Amygdala (tissue), 56 donors: ENCODE measurements at places on chromosomes 12 and 14.

DNA sequence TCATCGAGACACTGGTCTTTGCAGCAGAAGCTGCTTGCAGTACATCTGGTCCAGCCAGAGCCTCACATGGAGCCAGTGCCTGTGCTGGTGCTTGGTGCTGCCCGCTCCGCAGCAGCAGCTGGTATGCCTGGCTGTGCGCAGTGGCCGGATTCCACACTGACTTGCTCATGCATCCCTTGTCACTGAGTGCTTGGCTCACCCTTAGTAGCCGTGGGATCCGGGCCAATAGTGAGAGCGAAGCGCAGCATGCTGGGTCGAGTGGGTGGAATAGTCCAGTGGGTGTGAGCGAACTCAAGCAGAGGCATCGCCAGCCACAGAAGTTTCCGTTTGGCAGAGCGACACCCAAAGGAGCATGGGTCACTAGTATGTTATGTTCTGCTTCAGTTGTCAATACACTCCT lies 10.1 kb upstream of the FBXO33 start:
- no peak for DNase-seq

GRCh38 chr14:36582011-36582873 lies at the start of gene NKX2-8:
Gene NKX2-8 (minus strand): TSS chr14:36582614. CDS start chr14:36582389, 225 bp downstream.
- DNase-seq, result no peak

GRCh38 chr12:32201096-32201495 lies 94.4 kb downstream of the BICD1 start:
- DNase-seq, result no peak

DNA sequence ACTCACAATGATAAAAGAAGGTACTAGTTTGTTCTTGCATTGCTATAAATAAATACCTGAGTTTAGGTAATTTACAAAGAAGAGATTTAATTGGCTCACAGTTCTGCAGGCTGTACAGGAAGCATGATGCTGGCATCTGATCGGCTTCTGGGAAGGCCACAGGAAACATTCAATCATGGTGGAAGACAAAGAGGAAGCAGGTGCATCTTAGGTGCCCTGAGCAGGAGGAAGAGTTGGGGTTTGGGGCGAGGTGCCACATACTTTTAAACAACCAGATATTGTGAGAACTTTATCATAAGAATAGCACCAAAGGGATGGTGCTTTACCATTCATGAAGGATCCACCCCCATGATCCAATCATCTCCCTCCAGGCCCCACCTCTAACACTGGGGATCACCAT lies 752.6 kb upstream of the FLRT2 start:
- no peak for DNase-seq

GRCh38 chr12:108360487-108360886 lies 21.4 kb upstream of the CMKLR1 start:
- DNase-seq, result no peak

- DNase-seq, result no peak
Measured at GRCh38 chr12:121388421-121388981, 11.4 kb upstream of the RNF34 start.

DNA sequence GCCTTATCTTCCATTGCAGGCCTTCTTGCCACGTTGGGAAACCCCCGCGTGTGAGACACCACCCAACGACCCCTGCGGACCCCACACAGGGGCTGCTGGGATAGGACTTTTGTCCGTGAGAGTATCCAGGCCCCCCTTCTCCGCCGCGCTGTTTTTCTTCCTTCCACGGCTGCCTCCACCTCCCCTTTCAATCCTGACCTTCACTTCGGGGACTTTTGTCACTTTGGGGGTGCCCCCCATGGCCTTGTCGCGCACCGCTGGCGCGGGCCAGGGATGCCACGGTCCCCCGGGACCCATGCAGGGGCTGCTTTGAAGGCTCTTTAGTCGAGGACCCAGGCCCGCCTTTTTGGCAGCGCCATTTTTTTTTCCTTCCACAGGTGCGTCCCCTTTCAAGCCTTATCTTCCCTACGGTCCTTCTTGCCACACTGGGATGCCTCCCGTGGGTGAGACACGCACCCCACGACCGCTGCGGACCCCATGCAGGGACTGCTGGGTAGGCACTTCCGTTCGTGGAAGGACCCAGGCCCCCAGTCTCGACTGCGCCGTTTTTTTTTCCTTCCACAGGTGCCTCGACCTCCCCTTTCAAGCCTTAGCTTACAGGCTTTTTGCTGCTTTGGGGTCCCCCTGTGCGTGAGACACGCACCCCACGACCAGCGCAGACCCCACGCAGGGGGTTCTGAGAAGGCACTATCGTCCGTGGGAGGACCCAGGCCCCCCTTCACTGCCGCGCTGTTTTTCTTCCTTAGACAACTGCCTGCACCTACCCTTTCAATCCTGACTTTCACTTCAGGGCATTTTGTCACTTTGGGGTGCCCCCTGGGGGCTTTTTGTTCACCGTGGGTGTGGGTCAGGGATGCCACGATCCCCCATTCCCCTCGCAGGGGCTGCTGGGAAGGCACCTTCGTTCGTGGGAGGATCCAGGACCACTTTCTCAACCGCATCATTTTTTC lies 267.4 kb downstream of the ALG10 start:
- DNase-seq, result no peak

DNA sequence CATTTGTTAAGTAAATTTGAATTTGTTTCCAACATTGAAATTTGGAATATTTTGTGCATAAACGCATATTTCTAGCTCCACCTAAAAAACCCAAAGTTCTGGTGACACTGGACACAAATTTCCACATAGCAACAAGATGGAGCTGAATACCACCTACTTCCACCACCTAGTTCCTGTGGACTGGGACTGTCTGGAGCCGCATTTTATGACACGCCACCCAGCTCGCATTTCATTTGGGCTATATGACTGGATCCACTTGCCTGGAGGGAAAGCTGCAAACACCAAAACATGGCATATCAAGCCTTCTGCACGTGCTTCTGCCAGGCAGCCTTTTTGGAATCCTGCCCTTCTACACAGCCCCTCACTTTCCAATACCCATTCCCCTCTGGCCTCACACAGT lies 173.4 kb downstream of the KIF21A start:
- no peak for DNase-seq

- no peak for DNase-seq
Measured at GRCh38 chr12:112557951-112558630, 139.3 kb downstream of the PTPN11 start.

- no peak for DNase-seq
Measured at GRCh38 chr14:66133666-66134065, 352.5 kb upstream of the CCDC196 start.

DNA sequence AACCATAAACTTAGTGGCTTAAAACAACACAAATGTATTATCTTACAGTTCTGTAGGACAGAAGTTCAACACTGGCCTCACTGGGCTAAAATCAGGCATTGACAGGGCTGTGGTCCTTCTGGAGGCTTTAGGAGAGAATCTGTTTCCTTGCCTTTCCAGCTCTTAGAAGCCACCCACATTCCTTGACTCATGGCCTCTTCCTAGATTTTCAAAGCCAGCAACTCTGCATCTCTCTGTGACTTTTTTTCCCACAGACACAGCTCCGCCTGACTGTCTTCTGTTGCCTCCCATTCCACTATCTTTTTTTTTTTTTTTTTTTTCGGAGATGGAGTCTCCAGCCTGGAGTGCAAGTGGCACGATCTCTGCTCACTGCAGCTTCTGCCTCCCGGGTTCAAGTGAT lies 11.8 kb upstream of the NFATC4 start:
- DNase-seq, result no peak

DNA sequence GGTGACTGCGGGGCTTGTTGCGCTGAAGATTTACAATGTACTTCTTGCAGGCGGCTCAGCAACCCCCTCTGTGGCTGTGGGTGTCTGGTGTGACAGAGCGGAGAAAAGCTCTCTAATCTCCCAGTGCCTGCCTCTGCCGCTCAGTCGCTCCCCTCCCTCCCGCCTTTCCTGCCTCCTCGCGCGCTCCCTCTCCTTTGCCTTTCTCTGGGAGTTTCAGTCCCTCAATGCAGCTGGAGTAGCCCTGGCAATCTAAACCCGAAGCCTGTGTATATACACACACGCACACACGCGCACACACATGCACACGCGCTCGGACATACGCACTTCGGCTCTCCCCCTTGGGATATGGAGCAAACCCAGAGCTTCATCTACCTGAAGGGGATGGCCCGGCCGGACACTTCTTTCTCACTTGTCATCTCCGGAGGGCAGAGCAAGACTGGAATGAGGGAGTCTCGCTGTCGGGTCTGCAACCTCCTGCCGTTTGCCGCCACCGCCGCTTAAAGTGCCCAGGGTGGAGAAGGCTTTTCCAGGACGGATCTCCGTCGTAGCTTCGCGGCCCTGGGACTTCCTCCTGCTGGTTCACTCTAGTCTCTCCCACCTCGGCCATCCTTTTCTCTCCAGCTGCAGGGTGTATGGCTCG lies 599 bp upstream of the TRHDE start:
- DNase-seq, result no peak

DNA sequence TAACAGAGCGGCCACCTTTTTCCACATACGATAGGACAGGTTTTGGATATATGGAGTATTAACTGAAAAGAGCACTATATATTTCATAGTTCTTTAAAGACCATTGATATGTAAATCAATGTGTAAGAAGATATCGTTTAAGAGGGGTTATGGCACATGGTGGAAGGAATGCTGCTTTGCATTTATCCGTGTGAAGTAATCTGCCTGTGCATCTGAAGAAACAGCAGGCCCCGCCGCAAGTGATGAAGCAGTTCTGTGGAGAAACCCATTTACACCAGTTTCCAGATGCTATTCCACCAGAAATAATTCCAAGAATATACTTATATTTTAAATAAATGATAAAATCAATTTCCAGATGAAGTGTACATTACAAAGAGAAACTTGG lies 72.4 kb downstream of the BICD1 start:
- DNase-seq, result no peak

- DNase-seq, result no peak
Measured at GRCh38 chr14:58560208-58560607, 77.6 kb upstream of the DACT1 start.

DNA sequence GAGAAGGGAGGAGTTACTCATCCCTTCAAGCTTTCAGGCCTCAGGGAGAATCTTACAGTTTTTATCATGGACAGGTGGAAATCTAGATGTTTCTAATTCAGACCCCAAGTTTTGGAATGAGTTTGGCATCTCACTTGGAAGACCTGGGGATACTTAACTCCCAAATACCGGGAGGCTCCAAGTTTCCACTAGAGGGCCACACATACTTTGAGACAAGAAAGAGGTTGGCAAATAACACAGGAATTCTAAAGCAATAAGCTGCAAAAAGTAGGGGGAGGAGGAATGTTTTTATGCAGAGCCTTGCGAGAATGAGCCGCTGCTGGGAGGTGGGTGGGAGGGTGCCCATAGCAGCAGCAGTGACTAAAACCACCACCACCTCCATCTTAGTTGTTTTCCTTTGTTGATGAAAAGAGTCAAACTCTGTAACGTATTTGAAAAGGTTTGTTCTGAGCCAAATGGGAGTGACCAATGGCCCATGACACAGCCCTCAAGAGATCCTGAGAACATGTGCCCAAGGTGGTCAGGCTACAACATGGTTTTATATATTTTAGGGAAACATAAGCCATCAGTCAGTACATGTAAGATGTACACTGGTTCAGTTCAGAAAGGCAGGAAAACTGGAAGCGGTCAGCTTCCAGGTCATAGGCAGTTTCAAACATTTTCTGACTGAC lies 34.2 kb upstream of the RNASE1 start:
- DNase-seq, result no peak

GRCh38 chr14:77037938-77038568 lies 9.5 kb upstream of the IRF2BPL start:
- DNase-seq, result no peak

DNA sequence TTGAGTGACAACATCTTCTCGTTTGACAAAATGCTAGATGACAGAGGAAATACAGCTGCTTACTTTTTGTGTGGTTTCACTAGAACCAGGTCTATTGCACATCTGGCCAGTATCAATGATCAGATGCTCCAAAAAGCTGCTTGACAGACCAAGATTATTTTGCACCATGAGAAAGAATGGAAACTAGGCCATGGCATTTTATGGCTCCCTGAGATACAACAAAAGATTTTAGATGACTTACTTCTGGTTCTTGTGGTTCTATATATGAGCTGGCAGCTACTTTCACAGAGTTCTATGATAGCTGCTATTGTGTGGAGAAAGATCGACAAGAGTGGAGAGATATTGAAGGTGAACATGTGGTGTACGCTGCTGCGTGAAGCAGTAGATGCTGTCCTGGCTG lies 25.9 kb upstream of the PPFIBP1 start:
- no peak for DNase-seq

DNA sequence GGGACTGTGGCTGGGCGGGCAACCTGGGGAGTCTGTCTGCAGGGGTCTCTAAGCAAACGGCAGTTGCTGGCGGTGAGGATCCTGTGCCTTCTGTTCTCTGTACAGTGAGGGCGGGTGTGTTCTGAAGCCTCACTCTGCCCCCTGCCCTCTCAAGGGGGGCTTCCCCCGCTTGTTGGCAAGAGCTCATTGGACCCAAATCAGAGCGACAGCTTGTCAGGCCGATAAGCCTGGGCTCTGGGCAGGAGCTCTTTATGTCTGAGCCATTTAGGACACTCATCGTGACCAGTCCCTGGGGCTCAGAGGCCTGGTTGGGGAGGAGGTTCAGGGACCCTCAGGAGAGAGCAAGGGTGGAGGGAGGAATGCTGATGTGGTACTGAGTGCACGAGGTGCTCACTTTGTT lies 136.0 kb downstream of the TSPAN9 start:
- no peak for DNase-seq

- no peak for DNase-seq
Measured at GRCh38 chr14:97975962-97976361, 1178.8 kb downstream of the VRK1 start.

DNA sequence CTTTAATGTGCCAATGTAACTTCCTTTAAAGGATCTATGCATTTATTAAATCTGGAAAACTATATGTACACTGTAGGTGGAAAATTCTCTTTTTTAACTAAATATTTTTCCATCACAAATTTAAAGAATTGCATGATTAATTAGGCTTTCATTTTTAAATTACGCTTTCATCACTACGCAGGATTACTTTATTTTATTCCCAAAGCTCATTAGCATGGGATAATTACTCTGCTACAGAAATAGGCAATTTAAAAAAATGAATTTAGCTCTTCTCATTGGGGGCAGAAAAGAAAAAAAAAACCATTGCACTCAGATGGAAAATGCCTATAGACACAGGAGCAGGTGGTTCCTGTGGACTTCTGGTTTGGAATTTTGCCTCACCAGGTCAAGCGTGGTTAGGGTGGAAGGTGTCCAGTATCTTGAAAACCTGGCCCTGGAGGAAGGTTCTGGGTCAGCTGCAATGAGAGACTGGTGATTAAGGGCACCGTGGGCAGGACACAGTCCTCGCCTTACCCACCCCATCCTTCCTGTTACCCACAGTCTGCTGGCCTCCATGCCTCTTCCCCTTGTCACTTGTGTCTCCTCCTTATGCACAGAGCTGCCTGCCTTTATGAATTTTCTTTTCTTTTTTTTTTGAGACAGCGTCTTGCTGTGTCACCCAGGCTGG lies 17.3 kb upstream of the RIN3 start:
- no peak for DNase-seq

DNA sequence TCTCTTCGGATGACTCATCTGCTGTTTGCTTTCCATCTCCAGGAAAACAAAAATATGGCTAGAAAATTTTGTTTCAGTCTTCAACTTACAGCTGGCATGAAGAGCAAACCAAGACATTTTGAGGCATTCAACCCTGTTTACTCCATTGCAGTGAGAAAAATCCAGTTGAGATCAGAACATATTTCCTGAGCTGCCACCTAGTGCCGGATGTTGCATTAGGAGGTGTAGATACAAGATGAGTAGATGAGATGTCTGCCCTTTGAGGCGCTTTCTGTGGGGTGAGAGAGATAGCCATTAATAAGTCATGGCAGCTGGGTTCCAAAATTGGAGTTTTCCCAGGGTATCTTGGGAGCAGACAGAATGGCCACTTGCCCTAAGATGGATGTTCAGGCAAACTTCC lies 171.1 kb downstream of the PRKCH start:
- no peak for DNase-seq
